ENCODE measurements at places on chromosomes 5 and 9. TPM values are rescaled to one million over a fixed set of nuclear protein-coding genes. Genes with fewer than 3 reads are reported as not detected.

Gene PTGS1
- 1.9 TPM for total RNA-seq

Gene OR2V2
- total RNA-seq, result not detected

Gene GFRA3
- 0.05 TPM for total RNA-seq

Gene DAB2
- 0.14 TPM for total RNA-seq

Gene FSTL4
- 15.0 TPM for total RNA-seq

Gene AQP7
- not detected for total RNA-seq

Gene DHFR
- 19.5 TPM for total RNA-seq

Gene NR3C1
- 22.5 TPM for total RNA-seq

Gene BARHL1
- not detected for total RNA-seq
